ENCODE measurements at places on chromosomes 13 and 19. TPM values are rescaled to one million over a fixed set of nuclear protein-coding genes. Genes with fewer than 3 reads are reported as not detected.
A peak's percentile ranks its signal among the peaks of the same experiment; 100 is the strongest.

The PRR19 gene
- total RNA-seq = 0.14 TPM

DNA sequence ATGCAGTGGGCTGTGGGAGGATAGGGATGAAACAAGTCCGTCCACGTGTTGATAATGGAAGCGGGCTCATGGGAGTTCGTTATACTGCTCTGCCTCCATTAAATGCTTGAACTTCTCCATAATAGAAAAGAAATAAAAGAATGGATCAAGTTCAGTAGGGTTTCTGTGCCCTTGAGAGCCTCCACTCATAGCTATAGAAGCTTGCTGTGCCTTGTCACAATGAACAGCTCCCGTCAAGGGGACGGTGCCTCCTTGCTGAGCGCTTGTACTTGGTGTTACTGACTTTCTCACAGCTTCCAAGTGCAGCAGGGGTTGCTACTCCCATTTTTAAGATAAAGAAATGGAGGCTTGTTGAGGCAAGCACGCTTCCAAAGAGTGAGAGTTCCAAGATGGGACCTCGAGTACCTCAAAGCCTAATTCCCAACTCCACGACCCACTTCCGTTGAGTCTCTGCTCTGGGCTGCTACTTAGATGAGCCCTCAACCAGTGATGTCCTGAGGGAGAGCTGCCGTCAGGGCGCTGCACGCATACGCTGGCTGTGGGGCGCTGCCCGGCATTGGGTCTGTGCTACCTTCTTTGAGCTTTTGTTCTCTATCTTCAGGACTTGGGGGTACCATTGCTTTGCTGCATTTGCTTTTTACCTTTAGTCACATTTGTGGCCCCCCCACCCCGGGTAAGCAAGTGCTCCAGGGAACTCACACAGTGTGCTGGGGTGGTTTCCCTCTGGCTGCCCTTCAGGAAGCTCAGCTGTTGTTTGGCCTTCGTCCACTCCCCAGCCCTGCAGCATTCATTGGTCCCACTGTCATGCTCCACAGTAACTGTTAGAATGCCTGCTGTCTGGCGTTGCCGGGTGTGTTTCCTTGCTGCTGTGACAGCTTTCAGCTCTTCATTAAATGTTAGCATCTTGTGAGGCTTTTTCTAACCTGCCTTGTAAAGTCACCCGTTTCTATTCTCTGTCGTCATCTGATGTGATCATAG is 9.5 kb downstream of the SNRNP70 start:
- DNase-seq = no peak

- no peak for DNase-seq
Observed at GRCh38 chr13:110507678-110508381, 53.7 kb downstream of the RAB20 start.

DNA sequence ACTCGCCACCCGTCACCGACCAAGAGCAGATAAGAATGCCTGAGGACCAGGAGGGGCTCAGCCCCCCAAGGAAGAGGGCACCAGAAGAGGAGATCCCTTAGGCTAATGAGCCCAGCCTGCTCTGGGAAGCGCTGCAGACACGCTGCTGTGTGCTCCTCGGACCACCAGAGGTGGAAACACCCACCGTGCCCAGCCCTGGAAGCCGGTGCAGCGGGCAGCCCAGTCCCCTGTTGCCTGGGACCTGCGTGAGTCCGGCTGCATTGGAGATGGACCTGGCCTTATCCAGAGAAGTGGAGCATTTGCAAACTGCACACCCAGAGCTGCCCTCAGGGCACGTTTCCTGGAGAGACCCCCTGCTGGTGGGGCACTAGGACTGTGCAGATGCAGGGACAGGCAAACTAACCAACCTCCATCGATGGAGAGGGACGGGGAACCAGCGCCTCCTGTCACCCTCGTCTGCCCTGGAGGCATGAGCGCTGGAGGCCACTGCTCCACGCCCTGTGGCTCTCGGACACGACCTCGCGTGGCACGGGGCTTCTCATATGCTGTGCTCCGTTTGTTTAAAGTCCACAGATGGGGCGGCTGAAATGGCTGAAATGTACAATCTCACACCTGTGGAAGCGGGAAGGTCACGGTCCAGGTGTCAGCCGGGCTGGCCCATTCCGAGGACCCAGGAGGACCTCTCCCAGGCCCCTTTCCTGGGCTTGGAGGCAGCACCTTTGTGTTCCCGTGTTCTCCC is 153.9 kb downstream of the KDM4B start:
- DNase-seq = no peak

GRCh38 chr13:47251771-47252170 is 354.9 kb upstream of the HTR2A start:
- DNase-seq = no peak

DNA sequence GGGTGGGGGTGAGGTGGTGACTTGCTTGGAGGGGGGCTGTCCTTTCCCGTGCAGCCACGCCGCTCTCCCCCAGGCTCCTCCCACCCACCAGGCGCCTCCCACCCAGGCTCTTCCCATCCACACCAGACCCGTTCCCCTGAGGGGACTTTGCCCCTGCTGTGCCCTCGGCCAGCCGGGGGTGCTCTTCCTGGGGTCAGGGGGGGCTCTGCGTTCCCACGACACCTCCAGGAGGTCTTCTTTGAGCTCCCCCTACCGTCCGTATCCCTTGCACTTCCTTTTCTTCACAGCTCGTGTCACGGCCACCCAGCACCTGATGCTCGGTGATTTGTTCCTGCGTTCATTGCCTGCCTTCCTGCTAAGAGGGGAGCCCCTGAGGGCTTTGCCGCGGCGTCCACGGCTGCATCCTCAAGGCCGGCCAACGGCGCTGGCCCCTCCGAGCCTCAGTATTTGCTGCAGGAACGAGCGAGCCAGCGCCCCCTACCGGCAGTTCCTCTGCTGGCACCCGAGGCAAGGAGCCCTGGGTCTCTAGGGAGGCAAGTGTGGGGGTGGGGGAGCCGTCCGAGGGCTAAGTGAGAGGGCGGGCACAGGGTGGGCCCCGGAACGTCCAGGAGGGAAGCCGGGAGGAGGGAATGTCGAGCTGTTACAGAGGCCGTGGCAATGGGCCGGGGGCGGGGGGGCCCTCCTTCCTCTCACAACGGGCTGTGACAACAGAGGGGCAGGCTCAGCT is 11.8 kb downstream of the LRRC4B start:
- DNase-seq = peak; percentile 62

DNA sequence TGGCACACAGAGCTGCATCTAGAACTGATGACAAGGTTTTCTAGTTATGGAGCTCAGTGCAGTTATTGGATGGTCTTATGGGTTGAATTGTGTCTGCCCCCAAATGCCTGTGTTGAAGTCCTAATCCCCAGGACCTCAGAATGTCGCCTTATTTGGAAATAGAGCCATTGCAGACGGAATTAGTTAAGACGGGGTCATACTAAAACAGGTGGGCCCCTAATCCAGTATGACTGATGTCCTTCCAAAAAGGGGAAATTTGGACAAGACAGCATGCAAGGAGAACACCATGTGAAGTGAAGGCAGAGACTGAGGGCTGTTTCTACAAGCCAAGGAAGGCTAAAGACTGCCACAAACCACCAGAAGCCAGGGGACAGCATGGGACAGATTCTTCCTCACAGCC is 148.7 kb downstream of the KCTD12 start:
- DNase-seq = no peak

- DNase-seq = no peak
Observed at GRCh38 chr19:37997911-37998344, 90.9 kb downstream of the SIPA1L3 start.

DNA sequence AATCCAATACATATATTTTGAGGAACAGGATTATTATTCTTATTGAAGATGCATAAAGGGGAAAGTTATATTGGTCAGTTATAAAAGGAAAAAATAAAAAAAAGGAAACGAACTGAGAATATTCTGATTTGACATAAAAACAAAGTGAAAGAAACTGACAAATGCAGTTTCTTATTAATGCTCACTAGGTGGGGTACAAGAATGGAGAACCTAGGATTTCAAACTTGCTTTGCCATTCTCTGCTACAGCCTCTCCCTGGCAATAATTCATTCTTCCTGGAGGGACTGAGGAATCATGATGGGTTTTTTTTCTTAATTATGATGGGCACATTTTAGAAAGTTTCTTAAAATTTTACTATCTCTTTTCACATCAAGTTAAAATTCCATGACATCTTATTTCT is 154.9 kb downstream of the PCDH9 start:
- DNase-seq = no peak

GRCh38 chr19:17235971-17236777 is 9.5 kb downstream of the NR2F6 start:
- DNase-seq = no peak

Measured in uterus (tissue), 4 donors.